WTC11 (cell line): ENCODE measurements at places on chromosomes 5 and 9. TPM values are rescaled to one million over a fixed set of nuclear protein-coding genes. Genes with fewer than 3 reads are reported as not detected.

GRCh38 chr9:134024214-134024792, 978 bp upstream of the BRD3OS start:
- no peak for DNase-seq

DNA sequence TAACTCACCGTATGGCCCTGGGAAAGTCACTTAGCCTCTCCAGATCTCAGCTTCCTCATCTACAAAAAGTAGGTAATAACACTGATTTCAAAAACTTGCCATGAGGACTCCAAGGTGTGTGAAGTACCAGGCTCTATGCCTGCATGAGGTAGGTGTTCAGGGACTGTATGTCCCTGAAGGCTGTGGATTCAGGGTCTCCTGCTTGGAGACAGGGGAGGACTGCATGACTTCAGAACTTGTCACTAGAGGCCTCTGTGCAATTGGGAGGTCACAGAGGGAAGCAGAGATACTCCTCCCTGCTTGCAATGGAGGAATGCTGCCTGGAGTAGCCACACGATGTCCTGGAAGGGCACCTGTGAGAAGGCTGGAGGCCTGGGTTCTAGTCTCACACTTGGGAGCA, 2.2 kb downstream of the PDGFRB start:
- DNase-seq: no peak

GRCh38 chr9:109019420-109019819, 6.1 kb upstream of the CTNNAL1 start:
- DNase-seq: no peak

JAKMIP2 gene
- total RNA-seq: 10.9 to 11.9 TPM (median 11.8 TPM) in 3 replicates

GRCh38 chr5:109030360-109031143, 282.9 kb downstream of the FER start:
- no peak for DNase-seq

DNA sequence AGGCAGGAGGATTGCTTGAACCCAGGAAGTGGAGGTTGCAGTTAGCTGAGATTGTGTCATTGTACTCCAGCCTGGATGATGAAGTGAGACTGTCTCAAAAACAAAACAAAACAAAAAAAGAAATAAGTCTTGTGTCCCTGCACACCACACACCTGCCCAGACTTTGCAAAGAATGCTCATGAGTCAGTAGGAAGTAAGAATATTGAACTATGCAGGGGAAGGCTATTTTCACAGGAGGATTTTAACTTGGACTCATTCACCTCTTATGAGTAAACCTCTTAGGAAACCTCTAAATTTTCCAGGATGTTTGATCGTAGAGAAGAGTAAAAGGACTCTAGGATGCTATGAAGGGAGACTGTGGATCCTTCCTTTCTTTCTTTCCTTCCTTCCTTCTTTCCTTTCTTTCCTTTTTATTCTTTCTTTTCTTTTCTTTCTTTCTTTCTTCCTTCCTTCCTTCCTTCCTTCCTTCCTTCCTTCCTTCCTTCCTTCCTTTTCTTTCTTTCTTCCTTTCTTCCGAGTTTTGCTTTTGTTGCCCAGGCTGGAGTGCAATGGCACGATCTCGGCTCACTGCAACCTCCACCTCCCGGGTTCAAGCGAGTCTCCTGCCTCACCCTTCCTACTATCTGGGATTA, 96.7 kb upstream of the CLINT1 start:
- no peak for DNase-seq

ARL10 gene
- total RNA-seq: 6.8 to 11.4 TPM (median 10.9 TPM) in 3 replicates

DNA sequence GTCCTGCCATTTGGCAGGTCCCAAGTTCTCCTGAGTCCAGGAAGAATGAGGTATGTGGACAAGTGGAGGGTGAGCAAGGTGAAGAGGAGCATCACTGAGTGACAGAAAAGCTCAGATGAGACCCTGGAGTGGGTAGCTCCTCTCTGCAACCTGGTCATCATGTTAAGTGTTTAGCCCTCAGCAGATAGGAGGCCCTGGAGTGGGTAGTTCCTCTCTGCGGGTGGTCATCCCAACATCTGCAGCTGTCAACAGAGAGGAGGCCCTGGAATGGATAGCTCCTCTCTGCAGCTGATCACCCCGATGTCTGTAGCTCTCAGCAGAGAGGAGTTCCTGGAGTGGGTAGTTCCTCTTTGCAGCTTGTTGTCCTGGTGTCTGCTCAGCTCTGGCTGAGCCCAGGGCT, 48.4 kb downstream of the NDUFAF2 start:
- no peak for DNase-seq

DNA sequence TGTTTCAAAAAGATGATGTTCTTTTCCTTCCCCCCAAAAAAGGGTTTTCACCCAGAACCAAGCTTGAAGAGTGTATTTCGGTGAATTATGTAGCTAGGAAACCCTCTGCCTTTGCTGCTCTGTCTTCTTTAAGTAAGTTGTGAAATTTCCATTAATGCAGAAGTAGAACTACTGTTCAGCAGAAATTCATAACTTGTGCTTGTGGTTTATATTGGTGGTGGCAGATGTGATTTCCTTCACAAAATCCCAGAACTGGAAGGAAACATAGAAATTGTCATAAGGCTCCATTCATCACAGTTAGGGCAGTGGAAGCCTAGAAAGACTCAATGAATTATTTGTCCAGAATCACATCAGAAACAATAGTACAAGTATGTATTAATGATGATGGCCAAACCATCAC, 42.1 kb upstream of the DAB2 start:
- no peak for DNase-seq

GRCh38 chr9:90296539-90296938, 346.1 kb downstream of the DIRAS2 start:
- DNase-seq: no peak

CXCL14 gene
- total RNA-seq: 0.64 to 0.87 TPM (median 0.87 TPM) in 3 replicates

SPINK5 gene
- total RNA-seq: 5.9 to 10.5 TPM (median 8.4 TPM) in 3 replicates

F12 gene
- total RNA-seq: 10.0 to 12.8 TPM (median 12.1 TPM) in 3 replicates

DNA sequence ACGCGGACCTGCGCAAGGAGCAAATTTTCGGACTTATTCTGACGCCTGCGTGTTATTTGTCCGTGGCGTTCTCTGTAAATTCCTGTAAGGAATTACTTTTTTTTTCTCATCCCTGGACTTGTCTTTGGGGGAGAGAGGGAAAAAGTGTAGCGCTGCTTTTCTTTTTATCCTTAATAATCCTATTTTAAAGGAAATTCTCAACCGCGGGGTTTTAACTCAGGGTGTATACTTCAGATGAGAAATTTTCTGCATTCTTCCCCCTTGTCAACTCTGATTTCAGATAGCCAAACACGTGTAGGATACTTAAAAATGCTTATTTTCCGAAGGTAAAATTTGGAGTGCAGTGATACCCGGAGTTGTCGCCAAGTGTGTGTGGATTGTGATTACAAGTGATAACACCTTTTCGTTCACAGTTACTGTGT, 853 bp downstream of the DCP2 start:
- DNase-seq: no peak

- DNase-seq: peak; percentile 96
Measured at GRCh38 chr9:96619491-96620180, at the start of gene CDC14B. Gene CDC14B, minus strand, starts transcription at chr9:96619843. Its CDS starts 465 bp downstream, at chr9:96619378.
